Endodermal cell (in vitro differentiated cells): ENCODE measurements at places on chromosomes 5 and 9. TPM values are rescaled to one million over a fixed set of nuclear protein-coding genes. Genes with fewer than 3 reads are reported as not detected.

The LCN9 gene
- 8.1 to 10.7 TPM (median 10.4 TPM) in 3 replicates for total RNA-seq

The PCDHGB5 gene
- 13.9 and 17.3 TPM in 2 replicates for total RNA-seq

The TMEM252 gene
- total RNA-seq: not detected in 3 replicates

The RNF183 gene
- total RNA-seq: 0.48 TPM in 1 of 2 replicates, not detected in the other

The SLC6A3 gene
- total RNA-seq: 0.08 to 0.14 TPM in 2 of 3 replicates, not detected in the other

The GRM6 gene
- total RNA-seq: not detected in 2 replicates

The LVRN gene
- total RNA-seq: 0.09 and 0.26 TPM in 2 replicates

The ARHGEF37 gene
- 0.57 and 0.63 TPM in 2 replicates for total RNA-seq

The MEIKIN gene
- not detected in 2 replicates for total RNA-seq
